PC-9 (cell line): ENCODE measurements at places on chromosomes 6 and 20. TPM values are rescaled to one million over a fixed set of nuclear protein-coding genes. Genes with fewer than 3 reads are reported as not detected.

Gene SOX18
- 0.83 TPM in 1 of 2 replicates, not detected in the other for total RNA-seq

Gene PNPLA1
- 0.17 TPM in 1 of 2 replicates, not detected in the other for total RNA-seq

Gene TMEM244
- total RNA-seq, result not detected in 2 replicates

Gene DNAH8
- total RNA-seq, result not detected in 2 replicates

Gene OTOR
- total RNA-seq, result not detected in 2 replicates

- no peaks in the 10 kb centered on the region for H3K36me3 ChIP-seq
- no peak overlapping the region for H3K4me3 ChIP-seq
- H3K27me3 ChIP-seq, result no peaks in the 10 kb centered on the region
These were observed 89.5 kb upstream of the SIM1 start for GRCh38 chr6:100554228-100554627.

DNA sequence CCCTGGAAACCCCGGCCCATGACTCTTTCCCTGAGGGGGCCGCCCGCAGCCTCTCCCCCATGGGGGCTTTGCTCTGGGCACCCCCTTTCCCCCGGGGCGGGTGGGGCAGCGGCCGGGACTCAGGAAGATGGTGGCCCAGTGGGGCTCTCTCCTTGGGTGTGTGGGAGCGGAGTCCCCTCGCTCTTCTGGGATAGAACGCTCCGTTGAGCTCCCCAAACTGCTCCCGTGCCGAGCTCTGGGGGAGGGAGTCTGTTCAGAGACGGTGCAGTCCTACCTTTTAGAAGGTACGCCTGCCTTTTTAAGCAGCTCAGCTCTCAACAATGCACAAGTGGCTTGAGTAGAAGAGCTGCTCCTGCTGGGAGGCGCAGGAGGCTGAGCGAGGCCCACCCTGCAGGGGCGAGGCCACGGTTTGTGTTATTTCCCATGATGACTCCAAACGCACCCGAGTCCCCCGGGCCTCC, 21.7 kb upstream of the BHLHE23 start:
- peaks cover 85% of the 10 kb centered on the region for H3K27me3 ChIP-seq
- no peaks in the 10 kb centered on the region for H3K4me1 ChIP-seq
- no peak overlapping the region for H3K27ac ChIP-seq
- H3K36me3 ChIP-seq, result no peaks in the 10 kb centered on the region
- no peak overlapping the region for H3K4me3 ChIP-seq

- H3K27ac ChIP-seq, result no peak overlapping the region
- no peaks in the 10 kb centered on the region for H3K27me3 ChIP-seq
- no peaks in the 10 kb centered on the region for H3K4me1 ChIP-seq
- DNase-seq, result no peak
These were observed 21.3 kb upstream of the NUS1 start for GRCh38 chr6:117653949-117654348.

DNA sequence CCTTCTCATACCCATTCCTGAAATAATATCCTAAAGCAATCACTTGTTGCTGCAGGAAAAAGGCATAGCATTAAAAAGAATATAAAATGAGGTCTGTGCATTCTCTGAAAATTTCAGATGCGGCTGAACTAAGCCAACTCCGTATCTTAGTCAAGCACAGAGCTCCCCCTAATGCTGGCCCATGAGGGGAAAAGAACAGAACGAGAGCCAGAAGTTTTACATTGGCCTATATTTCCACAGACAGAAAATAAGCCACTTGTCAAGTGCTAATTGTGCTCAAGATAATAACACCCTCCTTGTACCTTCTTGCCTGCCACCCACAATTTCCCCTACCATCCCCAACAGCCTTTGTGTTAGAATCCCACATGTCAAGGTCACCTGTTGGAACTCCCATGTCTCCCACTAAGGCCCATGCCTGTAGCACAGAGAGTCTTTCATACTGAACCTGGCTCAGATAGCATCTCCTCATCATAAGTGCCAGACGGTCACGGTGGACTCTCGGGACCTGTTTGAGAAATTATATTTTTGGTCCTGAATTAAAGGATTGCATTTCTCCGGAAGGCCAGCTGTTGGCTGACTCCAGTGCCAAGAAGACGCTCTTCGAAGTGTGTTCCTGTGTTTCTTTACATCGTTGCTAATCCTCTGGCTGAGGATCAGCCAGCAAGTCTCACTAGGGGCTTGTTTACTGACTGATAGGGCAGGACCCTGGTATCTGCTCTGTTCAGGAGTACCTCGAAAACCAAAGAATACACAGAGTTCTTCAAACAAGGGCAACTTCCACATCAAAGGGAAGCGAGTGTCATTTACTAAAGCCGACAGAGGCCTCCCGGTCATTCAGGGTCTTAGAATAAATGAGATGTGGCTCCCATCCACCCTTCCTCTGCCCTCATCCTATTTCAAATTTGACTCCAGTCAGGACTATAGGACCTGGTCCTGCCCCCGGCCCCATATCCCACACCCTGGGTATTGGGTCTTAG, 183.4 kb upstream of the FBXL4 start:
- no peaks in the 10 kb centered on the region for H3K36me3 ChIP-seq
- no peaks in the 10 kb centered on the region for H3K4me1 ChIP-seq
- H3K4me3 ChIP-seq, result no peak overlapping the region
- no peaks in the 10 kb centered on the region for H3K27me3 ChIP-seq
